Skin of body (tissue), 3 donors: ENCODE measurements at places on chromosomes 7 and 10.

- peak; percentile 15 for DNase-seq
Observed at GRCh38 chr7:37920849-37921805, 687 bp downstream of the EPDR1 start.

DNA sequence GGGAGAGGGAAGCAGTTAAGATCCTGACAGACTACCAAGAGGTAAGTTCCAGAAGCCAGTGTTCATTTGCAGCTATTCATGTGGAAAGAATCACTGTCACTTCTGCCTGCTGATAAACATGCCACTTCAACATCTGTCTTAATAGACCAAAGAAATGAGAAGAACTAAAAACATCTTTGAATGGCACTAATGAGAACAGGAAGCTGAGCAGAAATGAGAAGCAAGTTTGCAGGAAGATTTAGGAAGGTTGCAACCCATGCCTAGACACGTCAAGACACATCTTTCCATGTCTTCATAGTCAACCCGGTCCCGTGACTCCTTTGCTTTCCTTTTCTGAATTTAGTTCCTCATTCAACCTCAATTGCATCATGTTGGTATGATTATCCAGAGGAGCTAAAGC lies 180.0 kb downstream of the PDE1C start:
- DNase-seq: no peak

GRCh38 chr7:70793821-70794220 lies 338.1 kb upstream of the GALNT17 start:
- DNase-seq: no peak

DNA sequence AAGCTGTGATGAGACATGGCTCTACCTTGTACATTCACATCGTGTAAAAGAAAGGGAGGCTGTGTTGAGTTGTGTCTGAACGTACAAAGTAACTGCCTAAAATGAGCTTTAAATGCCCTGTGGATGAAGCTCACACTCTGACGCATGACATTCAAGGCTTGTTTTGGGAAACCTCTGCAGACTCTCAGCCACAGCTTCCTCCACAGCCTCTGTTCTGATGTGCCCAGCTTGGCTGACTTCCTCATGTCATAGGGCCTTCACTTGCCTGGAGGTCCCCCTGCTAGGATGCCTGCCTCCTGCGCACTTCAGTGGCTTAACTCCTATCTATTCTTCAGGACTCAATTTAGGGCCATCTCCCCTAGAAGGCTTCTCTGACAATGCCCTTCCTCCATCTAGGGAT lies 230.0 kb upstream of the HABP2 start:
- no peak for DNase-seq

DNA sequence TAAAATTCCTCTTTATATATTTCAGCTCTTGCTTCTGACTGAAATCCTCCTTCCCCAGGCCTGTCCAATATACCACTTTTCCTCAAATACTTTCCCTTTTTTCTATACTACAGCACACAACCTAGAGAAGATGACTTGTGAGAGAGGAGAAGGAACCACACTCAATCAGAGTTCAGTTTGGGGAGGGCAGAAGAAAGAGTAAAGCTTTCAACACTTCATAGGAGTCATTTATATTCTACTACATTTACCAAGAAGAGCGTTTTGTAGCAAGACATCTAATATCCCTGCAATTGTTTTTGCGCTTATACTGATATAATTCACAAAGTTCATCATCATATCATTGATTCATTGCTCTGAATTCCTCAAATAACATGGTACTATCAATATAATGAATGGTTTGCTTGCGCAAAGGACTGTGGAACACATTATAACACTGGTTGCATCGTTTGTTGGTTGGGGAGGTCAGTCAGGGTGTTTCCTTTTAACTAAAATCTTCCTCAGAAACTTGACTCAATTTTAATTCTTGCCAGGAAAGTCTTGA lies 792.5 kb upstream of the CELF2 start:
- no peak for DNase-seq
